ENCODE measurements at places on chromosomes 3 and 15. TPM values are rescaled to one million over a fixed set of nuclear protein-coding genes. Genes with fewer than 3 reads are reported as not detected.
A peak's percentile ranks its signal among the peaks of the same experiment; 100 is the strongest.

The CLDN16 gene
- total RNA-seq: not detected

GRCh38 chr3:26104851-26105251 lies 315.0 kb downstream of the OXSM start:
- no peak overlapping the region for H3K27ac ChIP-seq
- no peaks in the 10 kb centered on the region for H3K4me1 ChIP-seq
- no peaks in the 10 kb centered on the region for H3K27me3 ChIP-seq
- H3K36me3 ChIP-seq: no peaks in the 10 kb centered on the region

DNA sequence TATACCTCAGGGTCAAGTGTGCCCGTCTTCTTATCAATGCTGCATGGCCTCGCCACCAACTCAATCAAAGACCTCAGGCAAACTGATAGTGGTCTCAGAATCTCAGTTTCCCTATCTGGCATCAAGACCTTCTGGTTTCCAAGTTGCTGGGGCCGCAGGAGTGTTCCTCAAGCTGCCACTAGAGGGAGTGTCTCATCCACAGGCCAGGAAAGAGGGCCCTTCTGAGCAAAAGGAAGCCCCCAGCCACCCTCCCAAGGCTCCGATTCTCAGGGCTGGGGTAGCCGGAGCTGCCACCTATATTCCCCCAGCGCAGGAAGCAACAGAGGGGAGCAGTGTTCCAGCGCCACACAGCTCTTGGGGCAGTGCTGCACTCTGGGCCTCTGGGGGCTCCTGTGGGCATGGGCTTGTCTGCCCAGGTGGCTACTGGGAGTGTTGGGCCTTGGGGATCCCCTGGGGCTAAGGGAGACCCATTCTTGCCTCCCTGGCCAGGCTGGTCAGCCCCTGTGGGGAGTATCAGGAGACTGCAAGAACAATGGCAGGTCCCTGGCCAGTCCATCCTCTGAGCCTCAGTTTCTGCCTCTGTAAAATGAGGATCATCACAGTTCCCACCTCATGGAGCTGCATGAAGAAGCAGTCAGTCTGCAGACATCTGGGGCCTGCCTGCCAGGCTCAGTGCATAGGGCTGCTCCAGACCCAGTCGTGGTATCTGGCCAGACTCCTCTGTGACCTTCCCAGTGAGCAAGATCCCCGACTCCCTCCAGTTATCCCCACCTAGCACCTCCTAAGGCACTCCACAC lies 23.4 kb upstream of the SEC13 start:
- H3K4me3 ChIP-seq: no peak overlapping the region
- peak; percentile 60 for DNase-seq
- no peaks in the 10 kb centered on the region for H3K4me1 ChIP-seq
- no peak overlapping the region for H3K27ac ChIP-seq
- H3K36me3 ChIP-seq: no peaks in the 10 kb centered on the region
- H3K27me3 ChIP-seq: peaks cover 3% of the 10 kb centered on the region

- H3K4me1 ChIP-seq: no peaks in the 10 kb centered on the region
- no peaks in the 10 kb centered on the region for H3K27me3 ChIP-seq
- no peak for DNase-seq
- H3K27ac ChIP-seq: no peak overlapping the region
- H3K4me3 ChIP-seq: no peak overlapping the region
- no peaks in the 10 kb centered on the region for H3K36me3 ChIP-seq
Observed at GRCh38 chr3:55128225-55128823, 200.5 kb upstream of the LRTM1 start.

GRCh38 chr15:52362497-52362896 lies 66.9 kb upstream of the MYO5C start:
- no peak for DNase-seq
- peaks cover 21% of the 10 kb centered on the region for H3K36me3 ChIP-seq
- H3K4me1 ChIP-seq: no peaks in the 10 kb centered on the region
- no peak overlapping the region for H3K4me3 ChIP-seq
- no peaks in the 10 kb centered on the region for H3K27me3 ChIP-seq

GRCh38 chr15:29266052-29266582 lies 3.5 kb downstream of the NSMCE3 start:
- peaks cover 43% of the 10 kb centered on the region for H3K4me1 ChIP-seq
- no peak overlapping the region for H3K4me3 ChIP-seq
- no peaks in the 10 kb centered on the region for H3K27me3 ChIP-seq
- H3K27ac ChIP-seq: no peak overlapping the region
- no peak for DNase-seq

DNA sequence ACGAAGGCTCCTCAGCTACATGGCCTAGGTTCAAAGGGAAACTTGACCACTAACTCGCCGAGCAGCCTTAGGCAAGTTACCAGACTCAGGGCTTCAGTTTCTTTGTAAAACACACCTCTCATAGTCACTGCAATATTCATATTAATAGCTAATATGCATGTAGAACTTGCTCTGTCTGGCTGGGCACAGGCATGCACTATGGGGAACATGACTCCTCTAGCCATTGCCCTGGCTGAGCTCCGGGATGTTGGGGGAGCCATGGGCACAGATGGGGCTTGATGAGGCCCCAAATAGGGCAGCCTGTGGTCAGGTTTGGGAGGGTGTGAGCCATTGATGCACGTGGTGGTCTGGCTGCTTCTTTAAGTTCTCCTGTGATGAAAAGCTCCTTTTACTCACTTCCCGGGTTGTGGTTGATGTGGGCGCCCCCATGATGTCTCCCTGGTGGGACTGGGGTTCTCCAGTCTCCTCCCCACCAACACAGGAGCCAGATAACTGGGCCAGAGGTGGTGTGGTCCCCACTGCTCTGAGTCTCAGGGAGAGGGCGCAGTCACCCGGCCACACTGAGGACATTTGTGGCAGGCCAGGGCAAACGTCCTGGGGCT lies 29.4 kb upstream of the DUSP7 start:
- peak overlapping the region; percentile 69 for H3K27ac ChIP-seq
- peaks cover 37% of the 10 kb centered on the region for H3K4me1 ChIP-seq
- H3K4me3 ChIP-seq: no peak overlapping the region
- peak; percentile 71 for DNase-seq
- H3K27me3 ChIP-seq: no peaks in the 10 kb centered on the region
- no peaks in the 10 kb centered on the region for H3K36me3 ChIP-seq

- no peaks in the 10 kb centered on the region for H3K27me3 ChIP-seq
- H3K4me3 ChIP-seq: no peak overlapping the region
- H3K36me3 ChIP-seq: peaks cover 10% of the 10 kb centered on the region
- peaks cover 12% of the 10 kb centered on the region for H3K4me1 ChIP-seq
- DNase-seq: no peak
Observed at GRCh38 chr3:14488286-14489041, 51.7 kb downstream of the GRIP2 start.

The GHRL gene
- total RNA-seq: 0.77 TPM

DNA sequence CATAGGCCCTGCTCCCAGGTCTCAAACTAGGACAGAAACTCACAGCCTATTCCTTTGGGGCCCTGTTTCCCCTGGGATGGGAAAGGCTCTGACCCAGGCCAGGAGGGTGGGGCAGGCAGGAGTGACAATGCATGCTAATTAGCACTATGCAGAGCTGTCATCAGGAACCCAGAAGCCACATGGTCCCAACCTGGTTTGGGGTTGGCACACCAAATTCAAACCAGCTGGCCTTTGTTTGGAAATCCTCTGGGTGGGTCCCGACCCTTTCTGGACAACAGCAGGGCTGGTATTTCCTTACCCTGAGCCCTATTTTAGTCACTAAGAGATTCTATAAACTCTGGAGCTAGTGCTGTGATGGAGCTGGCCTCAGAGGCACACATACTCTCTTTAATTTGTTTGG lies 166.2 kb downstream of the LRTM1 start:
- no peaks in the 10 kb centered on the region for H3K27me3 ChIP-seq
- no peak overlapping the region for H3K27ac ChIP-seq
- no peaks in the 10 kb centered on the region for H3K4me1 ChIP-seq
- DNase-seq: no peak
- H3K36me3 ChIP-seq: no peaks in the 10 kb centered on the region

- no peaks in the 10 kb centered on the region for H3K27me3 ChIP-seq
- no peaks in the 10 kb centered on the region for H3K36me3 ChIP-seq
- no peak for DNase-seq
- no peak overlapping the region for H3K4me3 ChIP-seq
- no peak overlapping the region for H3K27ac ChIP-seq
Observed at GRCh38 chr3:157913741-157914150, 192.5 kb downstream of the SHOX2 start.

- H3K27me3 ChIP-seq: peaks cover 32% of the 10 kb centered on the region
- no peak within 1 kb of the TSS for H3K4me3 ChIP-seq
- peaks cover 2% of the 10 kb centered on the region for H3K36me3 ChIP-seq
- no peak for DNase-seq
Observed at GRCh38 chr3:35639254-35640186, at the start of gene ARPP21. TSS of gene ARPP21 (plus strand) at chr3:35639525. CDS start at chr3:35681752, 42,227 bp downstream.

GRCh38 chr15:83300826-83301225 lies 16.4 kb upstream of the BNC1 start:
- peaks cover 34% of the 10 kb centered on the region for H3K27me3 ChIP-seq
- H3K36me3 ChIP-seq: no peaks in the 10 kb centered on the region
- no peak for DNase-seq
- H3K4me1 ChIP-seq: no peaks in the 10 kb centered on the region

DNA sequence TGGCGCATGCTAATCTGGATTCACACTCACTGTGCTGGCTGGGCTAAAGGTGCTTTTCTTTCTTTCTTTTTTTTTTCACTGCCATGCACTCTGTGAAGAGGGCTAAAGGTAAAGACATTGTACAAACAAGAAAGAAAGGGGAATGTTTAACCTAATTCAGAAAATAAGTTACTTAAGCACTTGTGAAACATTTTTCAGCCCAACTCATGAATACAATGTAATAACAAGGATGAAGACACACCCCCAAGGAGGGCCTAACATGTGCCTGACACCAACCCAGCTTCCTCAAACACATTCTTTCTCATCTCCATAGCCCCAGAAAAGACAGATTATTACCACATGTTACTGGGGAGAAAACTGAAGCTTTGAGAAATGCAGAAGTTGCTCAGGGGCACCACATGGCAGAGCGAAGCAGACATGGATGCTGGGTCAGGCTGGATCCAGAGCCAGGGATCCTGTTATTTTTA lies 5.7 kb downstream of the STIMATE start:
- H3K4me1 ChIP-seq: peaks cover 63% of the 10 kb centered on the region
- DNase-seq: no peak
- H3K4me3 ChIP-seq: peak overlapping the region; percentile 78
- no peaks in the 10 kb centered on the region for H3K27me3 ChIP-seq

DNA sequence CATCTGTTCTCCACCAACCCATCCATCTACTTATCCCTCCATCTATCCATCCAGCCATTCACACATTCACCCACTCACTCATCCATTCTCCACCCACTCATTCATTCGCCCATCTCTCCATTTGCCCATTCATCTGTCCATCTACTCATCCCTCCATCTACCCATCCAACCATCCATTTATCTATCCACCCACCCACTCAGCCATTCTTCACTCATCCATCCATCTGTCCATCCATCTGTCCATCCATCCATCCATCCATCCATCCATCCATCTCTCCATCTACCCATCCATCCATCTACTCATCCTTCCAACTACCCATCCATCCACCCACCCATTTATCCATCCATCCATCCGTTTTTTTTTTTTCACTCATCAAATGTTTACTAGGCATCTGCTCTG lies 13.9 kb downstream of the FAM3D start:
- H3K27me3 ChIP-seq: peaks cover 13% of the 10 kb centered on the region
- H3K36me3 ChIP-seq: no peaks in the 10 kb centered on the region
- no peak overlapping the region for H3K4me3 ChIP-seq
- no peak overlapping the region for H3K27ac ChIP-seq
- no peaks in the 10 kb centered on the region for H3K4me1 ChIP-seq

The NR1I2 gene
- 0.35 TPM for total RNA-seq

DNA sequence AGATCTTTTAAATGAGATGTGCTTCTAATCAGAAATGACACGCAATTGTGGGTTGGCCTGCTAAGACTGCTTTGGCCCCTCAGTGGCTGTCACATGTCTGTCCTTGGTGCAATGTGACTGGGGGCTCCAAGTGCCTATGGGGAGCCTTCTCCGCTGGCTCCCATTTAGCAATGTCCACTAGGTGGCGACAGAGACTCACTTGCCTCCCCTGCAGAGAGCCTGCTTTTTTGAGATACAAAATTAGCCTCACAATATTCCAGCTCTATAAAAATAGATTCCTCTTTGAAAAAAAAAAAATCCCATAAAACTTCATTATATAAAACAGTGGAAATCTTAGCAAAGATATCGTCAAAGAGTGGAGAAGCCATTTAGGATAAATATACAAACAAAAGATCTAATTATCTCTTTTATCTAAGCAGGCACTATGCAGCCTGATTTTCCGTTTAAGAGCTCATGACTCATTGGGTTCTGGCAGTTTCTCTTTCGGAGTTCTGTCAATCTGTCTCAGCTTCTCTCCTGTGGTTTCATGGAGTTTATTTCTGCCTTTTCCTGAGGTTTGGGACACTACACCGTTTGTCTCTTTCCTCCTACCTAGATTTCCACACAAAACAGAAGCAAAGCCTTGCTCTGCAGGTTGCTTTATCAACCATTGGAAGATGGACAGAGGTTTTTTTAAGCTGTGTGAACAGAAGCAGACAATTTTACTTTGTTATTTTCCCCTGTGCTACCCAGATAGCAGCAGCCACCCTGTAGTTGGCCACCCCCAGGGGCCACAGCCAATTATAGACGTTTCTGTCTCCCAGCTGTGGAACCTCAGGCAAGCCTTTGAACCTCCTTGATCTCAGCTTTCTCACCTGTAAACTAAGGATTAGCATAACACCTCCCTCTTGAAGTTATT lies 68.4 kb upstream of the TNFAIP8L3 start:
- H3K4me1 ChIP-seq: peaks cover 3% of the 10 kb centered on the region
- peak; percentile 78 for DNase-seq
- no peak overlapping the region for H3K4me3 ChIP-seq
- peaks cover 43% of the 10 kb centered on the region for H3K27me3 ChIP-seq
- H3K27ac ChIP-seq: no peak overlapping the region

The LTK gene
- 0.30 TPM for total RNA-seq

GRCh38 chr3:184874709-184875644 lies 63.0 kb downstream of the VPS8 start:
- peaks cover 22% of the 10 kb centered on the region for H3K36me3 ChIP-seq
- DNase-seq: peak; percentile 39
- H3K4me3 ChIP-seq: no peak overlapping the region
- peaks cover 19% of the 10 kb centered on the region for H3K4me1 ChIP-seq
- H3K27ac ChIP-seq: no peak overlapping the region

The MKRN2OS gene
- total RNA-seq: not detected

DNA sequence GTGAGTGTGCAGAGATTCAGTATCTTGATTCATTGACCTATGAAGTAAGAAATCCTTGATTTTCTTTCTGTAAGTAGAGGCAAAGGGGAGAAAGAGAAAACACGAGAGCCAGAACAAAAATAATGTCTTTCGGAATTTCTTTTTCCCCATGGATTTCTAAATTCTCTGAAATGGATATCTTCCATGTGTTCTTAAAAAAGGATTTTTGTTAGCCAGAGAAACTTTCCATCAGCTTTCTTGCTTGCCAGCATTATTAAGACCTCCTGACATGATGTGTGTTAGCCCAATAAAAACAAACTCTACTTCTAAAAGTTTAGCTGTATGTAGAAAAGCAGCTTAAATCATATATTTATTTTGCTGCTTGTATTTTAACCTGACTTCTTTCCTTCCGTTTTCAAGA lies 122.3 kb upstream of the AADACL2 start:
- H3K27ac ChIP-seq: no peak overlapping the region
- H3K36me3 ChIP-seq: no peaks in the 10 kb centered on the region

The ANKRD63 gene
- not detected for total RNA-seq

The ISLR2 gene
- 0.14 TPM for total RNA-seq

All from activated CD8-positive, alpha-beta memory T cell treated with anti-CD3 and anti-CD28 coated beads, Interleukin-2, amount 10 ng/mL, durations not matched to agents 7 days and 5 days (primary cell).